ENCODE measurements at places on chromosomes 13 and 19. TPM values are rescaled to one million over a fixed set of nuclear protein-coding genes. Genes with fewer than 3 reads are reported as not detected.
A peak's percentile ranks its signal among the peaks of the same experiment; 100 is the strongest.

- DNase-seq: peak; percentile 57
These were observed 666 bp downstream of the SAMD1 start for GRCh38 chr19:14089662-14090508.

GRCh38 chr19:703651-704446 is 4.9 kb upstream of the PALM start:
- DNase-seq: peak; percentile 23

- DNase-seq: no peak
These were observed 35.1 kb downstream of the LCP1 start for GRCh38 chr13:46146898-46147297.

GRCh38 chr19:16386619-16387240 is 62.1 kb downstream of the KLF2 start:
- DNase-seq: peak; percentile 54

GRCh38 chr19:41192574-41193429 is at the start of gene CYP2S1:
Gene CYP2S1, plus strand, starts transcription at chr19:41193219. Its CDS starts 46 bp downstream, at chr19:41193265.
- peak; percentile 70 for DNase-seq

The HS6ST3 gene
- total RNA-seq: not detected

The SELENOV gene
- not detected for total RNA-seq

DNA sequence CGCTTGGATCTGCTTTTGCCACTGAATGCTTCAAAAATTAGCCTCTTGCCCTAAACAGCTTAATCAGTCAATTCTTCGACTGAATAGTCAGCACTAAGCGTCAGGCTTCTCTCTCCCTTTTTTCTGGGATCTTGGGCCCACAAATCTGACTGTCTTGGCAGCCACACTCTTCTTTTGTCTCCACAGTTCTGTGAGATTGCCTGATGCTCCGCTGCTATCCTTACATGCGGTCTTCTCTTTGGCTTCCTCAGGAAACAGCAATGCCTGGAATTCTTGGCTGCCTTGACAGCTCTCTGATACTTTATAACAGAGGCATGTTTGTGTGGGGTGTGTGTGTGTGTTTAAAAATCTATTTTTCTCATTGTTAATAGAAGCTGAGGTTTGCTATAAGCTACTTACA is 32.6 kb downstream of the ERCC5 start:
- no peak for DNase-seq

DNA sequence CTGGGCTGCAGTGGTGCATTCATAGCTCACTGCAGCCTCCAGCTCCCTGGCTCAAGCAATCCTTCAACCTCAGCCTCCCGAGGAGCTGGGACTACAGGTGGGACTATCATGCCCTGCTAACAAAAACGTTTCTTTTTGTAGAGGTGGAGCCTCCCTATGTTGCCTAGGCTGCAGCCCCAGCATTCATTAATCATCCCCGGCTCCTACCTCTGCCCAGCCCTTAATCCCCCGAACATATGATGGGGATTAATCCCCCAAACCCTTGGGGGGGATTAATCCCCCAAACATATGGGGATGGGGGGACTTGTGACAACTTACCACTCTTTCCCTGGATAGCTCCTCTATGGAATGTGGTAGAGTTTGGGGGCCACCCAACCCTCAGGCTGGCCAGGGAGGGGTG is 45.9 kb downstream of the SUGP2 start:
- no peak for DNase-seq

The FCER2 gene
- total RNA-seq: not detected

- no peak for DNase-seq
These were observed 208.9 kb upstream of the TMTC4 start for GRCh38 chr13:100883453-100883852.

The PSG2 gene
- total RNA-seq: not detected

All from RPMI7951 (cell line).